ENCODE measurements at places on chromosomes 1 and 21.

GRCh38 chr1:221708076-221708571, 33.8 kb downstream of the DUSP10 start:
- DNase-seq: peak; percentile 98

DNA sequence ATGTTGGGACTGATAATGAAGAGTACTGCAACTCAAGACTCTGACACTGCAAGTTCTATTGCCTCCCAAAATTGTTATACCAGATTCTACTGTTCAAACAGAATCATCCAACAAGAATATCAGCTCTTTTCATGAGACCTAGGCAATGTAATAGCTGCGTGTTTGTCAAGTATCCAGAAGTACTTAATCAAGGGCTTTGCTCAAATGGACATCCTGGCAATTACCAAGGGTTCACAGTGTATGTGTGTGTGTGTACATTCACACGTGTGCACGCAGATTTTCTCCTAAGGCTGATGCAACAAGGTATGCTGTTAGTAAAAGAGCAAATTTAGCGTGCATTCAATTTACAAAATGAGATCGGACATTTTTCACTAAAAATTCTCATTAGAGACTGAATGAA, 174.6 kb downstream of the GABPA start:
- no peak for DNase-seq

DNA sequence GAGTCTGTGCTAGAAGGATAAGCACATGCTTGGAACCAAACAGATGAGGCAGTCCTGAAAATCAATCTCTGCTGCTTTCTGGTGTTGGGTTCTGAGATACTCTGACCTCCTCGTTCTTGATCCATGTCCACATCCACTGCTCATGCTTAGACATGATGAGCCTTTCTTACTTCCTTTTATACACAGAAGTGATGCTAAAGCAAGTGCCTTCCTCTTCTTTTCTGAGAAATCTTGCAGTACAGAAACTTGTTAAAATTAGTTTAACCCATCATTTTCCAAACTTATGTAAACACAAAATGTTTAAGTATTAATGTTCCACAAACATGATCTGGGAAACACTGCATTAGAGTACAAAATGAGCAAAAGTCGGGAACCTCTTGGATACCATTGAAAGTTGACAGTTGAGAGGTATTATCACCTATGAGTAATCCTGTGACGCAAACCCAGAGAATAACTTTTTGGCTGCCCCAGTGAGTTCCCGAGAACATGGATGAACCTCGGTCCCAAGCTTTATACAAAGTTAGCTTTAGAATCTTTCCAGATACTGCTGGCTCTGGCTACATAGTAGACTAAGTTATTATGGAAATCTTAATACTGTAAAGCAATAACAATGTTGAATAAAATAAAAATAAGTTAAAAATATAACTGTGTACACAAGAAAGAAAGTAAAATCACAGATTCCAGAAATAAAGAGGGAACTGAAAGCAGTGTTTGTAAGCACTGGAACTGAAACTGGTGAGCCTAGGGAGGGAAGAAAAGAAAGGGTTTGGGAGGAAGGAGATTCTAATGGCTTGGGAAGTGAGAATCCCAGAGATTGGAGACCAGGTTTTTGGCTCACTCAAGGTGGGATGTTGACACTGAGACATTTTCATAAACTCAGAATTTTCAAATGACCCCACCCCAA, 429.3 kb upstream of the RUNX1 start:
- peak; percentile 66 for DNase-seq

GRCh38 chr1:55338448-55338820, 123.3 kb upstream of the USP24 start:
- DNase-seq: no peak

DNA sequence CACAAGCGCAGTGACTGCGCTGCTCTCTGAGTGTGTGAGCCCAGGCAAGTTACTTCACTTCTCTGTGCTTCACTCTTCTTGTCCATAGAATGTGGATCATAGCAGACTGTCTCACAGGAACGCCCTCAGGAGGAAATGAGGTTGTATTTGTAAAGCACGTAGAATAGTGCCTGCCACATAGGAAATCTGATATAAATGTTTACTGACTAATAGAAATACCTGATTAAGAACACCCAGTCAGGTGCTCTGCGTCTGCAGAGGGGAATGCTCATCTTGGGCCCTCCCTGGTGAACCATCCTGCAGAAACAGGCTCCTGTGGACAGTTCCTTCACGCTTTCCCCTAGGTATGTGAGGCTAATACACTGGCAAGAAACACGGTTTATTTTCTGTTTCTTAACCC, 100.3 kb downstream of the BEND5 start:
- no peak for DNase-seq

GRCh38 chr21:31387560-31388186, 43.6 kb upstream of the TIAM1 start:
- DNase-seq: no peak

GRCh38 chr1:50423670-50424000, 392 bp upstream of the DMRTA2 start:
- DNase-seq: no peak

GRCh38 chr1:29523576-29523975, 287.3 kb downstream of the PTPRU start:
- DNase-seq: no peak

GRCh38 chr1:60866226-60866900, 216.0 kb upstream of the NFIA start:
- DNase-seq: no peak

GRCh38 chr1:39048745-39049370, 22.7 kb downstream of the NDUFS5 start:
- DNase-seq: no peak

GRCh38 chr1:10662824-10663677, 133.4 kb downstream of the CASZ1 start:
- DNase-seq: no peak

GRCh38 chr21:46065215-46065913, 32.5 kb upstream of the COL6A2 start:
- no peak for DNase-seq

DNA sequence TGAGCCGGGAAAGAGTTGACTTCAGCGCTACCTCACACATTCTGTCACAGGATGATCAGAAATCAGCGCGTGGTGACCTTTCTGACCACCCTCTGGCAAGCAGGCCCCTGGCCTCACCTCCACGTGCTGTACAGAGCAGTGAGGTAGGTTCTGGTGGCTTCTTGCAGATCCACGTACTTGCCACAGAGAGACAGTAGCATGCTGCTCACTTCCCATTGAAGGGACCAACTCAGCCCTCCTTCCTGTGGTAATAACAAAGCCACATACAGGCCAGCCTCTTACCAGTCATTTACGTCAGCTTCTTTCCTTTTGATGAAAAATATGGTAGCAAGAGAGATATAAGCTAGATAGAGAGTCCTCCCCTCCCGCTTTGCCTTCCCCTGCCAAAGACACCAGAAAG, 200.7 kb downstream of the CHRM3 start:
- peak; percentile 17 for DNase-seq

GRCh38 chr1:13793088-13793730, 93.2 kb downstream of the PRDM2 start:
- DNase-seq: no peak

GRCh38 chr1:205645519-205645918, 13.7 kb upstream of the ELK4 start:
- no peak for DNase-seq

- no peak for DNase-seq
Measured at GRCh38 chr1:87592156-87592555, 263.5 kb downstream of the LMO4 start.

- peak; percentile 97 for DNase-seq
Measured at GRCh38 chr21:43810505-43811261, 21.3 kb downstream of the RRP1 start.
